ENCODE measurements at places on chromosomes 11 and 22.

DNA sequence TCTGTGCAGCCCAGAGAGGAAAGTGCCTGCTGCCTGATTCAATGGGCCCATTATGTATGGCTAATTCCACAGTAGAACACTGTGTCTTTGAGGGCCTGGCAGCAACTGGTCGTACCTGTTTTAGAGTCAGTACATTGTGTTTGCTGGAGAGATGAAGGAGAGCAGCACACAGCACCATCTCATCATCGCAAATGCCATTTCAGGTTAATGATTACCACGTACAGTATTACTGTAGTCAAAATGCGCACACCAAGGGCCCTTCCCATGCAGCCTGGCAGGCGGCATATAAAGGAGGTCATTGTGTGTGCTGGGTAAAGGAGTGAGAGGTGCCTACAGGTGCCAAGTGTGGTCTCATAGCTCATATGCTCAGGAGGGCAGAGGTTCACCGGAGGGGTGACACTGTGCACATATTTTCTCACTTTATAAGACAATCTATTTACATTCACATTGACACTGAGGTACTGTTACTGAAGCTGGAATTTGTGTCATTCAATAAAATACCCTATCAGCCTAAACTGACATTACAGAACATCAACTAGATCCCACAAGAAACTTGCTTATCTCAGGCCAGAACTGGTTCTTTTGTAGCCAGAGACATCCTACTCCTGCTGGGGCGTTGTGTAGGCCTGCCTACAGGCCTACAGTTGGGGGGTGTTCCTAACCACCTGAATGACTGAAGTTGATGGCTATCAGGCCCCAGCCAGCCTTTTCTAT is 90.4 kb downstream of the APIP start:
- DNase-seq, result no peak

GRCh38 chr11:13962562-13963168 is at the start of gene SPON1:
Gene SPON1, plus strand, starts transcription at chr11:13962723. Its CDS starts 182 bp downstream, at chr11:13962905.
- no peak for DNase-seq

- no peak for DNase-seq
These were observed 50.3 kb downstream of the CD6 start for GRCh38 chr11:61021661-61022212.

GRCh38 chr11:38206663-38207062 is 1608.6 kb upstream of the RAG2 start:
- no peak for DNase-seq

DNA sequence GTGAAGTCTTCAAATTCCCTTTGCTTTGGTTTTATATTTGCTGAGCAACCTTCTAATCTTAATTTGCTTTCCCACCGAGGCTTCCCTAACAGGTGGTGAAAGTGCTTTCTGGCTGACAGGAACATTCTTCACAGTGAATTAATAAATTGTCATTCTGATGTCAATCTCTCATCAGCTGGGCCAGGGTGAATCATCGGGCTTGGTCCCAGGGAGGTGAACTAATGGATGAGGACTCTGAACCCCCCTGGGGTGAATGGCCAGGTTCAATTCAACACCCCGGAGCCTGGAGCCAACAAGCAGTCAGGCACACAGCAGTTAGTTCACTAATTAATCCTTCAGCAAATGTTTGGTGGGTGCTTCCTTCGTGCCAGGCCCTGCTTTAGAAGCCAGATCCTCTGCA is 155.4 kb upstream of the PDGFD start:
- no peak for DNase-seq

GRCh38 chr22:39627865-39628562 is 57.5 kb downstream of the CACNA1I start:
- no peak for DNase-seq

DNA sequence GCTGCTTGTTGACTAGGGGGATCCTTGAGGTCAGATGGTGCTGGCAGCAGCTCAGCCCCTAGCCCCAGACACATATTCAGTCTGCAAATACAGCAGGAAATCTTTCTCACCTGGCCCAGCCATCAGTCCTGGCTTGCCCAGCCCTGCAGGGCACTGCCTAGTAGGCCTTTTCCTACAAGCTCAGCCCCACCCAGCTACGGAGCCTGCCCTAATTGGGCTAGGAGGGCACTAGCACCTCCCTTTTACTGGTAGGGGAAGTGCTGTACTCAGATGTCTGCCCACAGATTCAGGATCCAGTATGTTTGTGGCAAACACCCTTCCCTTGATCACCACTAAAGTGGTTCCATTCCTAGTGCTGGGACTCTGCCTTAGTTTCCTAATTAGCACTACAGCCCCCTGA is 257.1 kb upstream of the CADM1 start:
- DNase-seq, result no peak

GRCh38 chr11:92920331-92920730 is 49.1 kb upstream of the MTNR1B start:
- no peak for DNase-seq

GRCh38 chr11:34865261-34865660 is 50.9 kb downstream of the APIP start:
- DNase-seq, result no peak

DNA sequence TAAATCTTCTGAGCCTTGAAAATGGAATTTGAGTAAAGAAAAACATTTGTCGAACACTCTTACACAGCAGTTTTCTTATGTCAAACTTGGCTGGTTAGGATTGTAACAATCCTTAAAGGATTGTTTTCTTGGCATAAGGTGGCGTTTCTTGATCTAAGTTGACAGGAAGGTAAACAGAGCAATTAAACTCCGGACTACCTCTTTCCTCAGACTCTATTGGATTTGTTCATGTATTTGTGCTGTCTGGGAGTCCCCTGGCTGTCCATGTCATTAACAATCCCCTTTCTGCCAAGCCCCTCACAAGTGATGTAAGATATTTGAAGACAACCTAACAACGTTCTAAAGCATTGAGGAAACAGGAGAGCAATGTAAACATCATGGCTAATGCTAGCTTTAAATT is 222.5 kb upstream of the SNX19 start:
- DNase-seq, result no peak

DNA sequence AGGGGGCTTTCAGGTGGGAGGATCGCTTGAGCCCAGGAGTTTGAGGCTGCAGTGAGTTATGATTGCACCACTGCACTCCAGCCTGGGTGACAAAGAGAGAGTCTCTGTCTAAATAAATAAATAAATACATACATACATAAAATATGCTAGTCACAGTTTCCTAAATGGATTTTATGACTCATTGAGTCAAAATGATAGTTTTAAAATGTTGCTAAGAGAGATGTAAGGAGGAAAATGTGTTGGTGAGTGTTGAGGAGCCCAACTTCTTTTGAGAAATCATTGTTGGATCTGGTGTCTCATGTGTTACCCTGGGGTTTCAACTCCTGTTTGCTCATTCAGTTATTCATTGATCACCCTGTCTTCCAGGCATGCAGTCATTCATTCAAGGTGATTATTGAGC is 21.0 kb downstream of the PARVB start:
- no peak for DNase-seq

DNA sequence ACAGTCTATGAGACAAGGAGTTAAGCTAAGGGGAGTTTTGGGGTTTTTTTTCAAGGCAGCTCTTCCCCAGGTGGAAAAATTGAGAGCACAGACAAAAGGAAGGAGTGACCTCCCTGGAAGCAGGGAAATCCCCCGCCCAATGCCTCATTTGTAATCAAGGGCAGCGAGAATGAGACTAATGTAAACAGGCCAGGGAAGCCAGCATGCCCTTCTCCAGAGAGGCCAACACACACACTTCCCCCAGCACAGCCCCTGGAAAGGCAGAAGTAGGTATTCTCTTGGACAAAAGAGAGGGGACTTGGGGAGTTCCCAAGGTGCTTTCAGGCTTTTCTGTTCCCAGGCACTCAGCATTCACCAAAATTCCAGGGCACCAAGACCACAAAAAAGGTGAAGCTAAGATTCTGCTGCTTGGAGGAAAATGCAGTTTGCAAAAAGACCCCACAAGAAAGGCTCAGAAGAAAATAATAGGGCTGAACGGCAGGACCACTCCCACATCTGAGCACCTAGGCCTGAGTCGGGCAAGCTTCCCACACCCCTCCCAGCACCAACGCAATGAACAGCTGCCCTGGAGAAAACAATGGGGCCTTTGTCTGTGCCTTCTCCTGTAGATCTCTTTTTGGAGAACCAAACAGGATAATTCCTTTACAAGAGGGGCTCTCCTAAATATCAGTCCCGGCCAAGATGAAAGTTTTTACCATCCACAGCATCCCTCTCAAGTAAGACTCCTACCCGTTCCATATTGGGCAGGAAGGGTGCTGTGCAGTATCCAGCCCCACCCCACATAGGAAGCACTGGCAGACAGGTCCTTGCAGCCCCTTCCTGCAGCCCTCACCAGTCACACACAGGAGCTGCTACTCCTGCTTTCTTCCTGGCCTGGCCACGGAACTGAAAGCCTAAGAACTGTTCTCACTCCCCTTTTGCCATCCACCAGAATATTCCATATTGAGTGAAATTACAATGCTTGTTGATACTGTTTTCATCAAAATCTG is 70.7 kb upstream of the AKIP1 start:
- no peak for DNase-seq

DNA sequence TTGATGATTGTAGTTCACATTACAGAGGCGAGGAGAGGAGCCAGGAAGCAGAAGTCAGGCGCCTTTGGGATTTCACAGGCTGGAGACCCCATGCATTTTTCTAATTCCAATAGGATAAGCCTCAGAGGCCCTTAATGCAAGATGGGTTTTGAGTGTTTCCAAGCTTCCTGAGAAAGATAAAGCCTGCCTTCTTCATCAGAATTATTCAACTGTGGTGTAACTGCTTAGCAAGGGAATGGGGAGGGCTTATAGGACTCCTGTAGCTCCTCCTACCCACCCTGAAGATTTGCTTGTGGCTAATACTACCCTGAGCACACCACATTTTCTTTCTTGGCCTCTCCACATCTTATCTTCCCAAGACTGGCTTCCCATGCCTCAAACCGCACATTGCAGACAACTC is 151.1 kb upstream of the ISX start:
- no peak for DNase-seq

DNA sequence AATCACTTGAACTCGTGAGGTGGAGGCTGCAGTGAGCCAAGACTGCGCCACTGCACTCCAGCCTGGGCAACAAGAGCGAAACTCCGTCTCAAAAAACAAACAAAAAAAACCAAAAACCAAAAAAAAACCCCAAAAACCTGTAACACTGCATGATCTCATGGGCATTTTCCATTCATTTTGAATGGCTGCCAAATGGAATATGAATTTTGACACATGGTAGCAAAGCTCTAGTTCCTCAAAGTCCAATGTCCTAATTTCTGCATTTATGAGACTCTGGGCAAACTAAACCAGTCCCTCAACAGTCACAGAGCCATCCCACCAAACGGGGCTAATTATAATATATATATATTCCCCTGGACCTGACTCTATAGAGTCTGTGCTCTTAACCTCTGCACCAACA is 61.8 kb downstream of the SGSM3 start:
- no peak for DNase-seq

DNA sequence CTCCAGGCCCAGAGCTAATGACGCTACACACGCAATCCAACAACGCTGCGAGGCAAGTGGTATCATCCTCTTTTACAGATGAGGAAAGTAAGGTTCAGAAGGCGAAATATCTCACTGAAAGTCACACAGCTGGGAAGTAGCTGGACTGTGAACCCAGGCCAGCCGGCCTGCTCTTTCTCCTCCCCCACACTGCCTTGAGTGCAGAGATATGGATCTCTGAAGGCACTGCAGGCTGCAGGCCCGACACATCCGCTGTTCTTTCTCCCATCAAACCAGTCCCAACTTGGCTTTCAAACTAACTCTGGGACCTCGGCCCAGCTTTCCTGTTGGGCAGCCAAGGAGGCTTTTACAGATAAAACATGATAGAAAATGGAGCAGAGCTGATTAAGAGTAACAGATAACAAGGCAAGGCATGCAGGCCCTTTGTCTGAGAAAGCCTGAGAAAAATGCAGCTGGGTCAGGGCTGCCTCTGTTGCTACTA is 64.0 kb upstream of the PTPRJ start:
- DNase-seq, result no peak

GRCh38 chr11:2477254-2477653 is 32.4 kb downstream of the KCNQ1 start:
- no peak for DNase-seq
